ENCODE measurements at places on chromosomes 2 and 18.
A peak's percentile ranks its signal among the peaks of the same experiment; 100 is the strongest.

GRCh38 chr2:148021059-148021861 is at the start of gene MBD5:
Gene MBD5 (plus strand): TSS chr2:148021091.
- peak; percentile 88 for DNase-seq

GRCh38 chr2:59308108-59308507 is 1067.0 kb upstream of the FANCL start:
- DNase-seq = peak; percentile 63

- DNase-seq = peak; percentile 59
Observed at GRCh38 chr18:48931680-48932461, 18.9 kb downstream of the SMAD7 start.

- DNase-seq = peak; percentile 56
Observed at GRCh38 chr2:86372641-86373502, 35.4 kb upstream of the REEP1 start.

DNA sequence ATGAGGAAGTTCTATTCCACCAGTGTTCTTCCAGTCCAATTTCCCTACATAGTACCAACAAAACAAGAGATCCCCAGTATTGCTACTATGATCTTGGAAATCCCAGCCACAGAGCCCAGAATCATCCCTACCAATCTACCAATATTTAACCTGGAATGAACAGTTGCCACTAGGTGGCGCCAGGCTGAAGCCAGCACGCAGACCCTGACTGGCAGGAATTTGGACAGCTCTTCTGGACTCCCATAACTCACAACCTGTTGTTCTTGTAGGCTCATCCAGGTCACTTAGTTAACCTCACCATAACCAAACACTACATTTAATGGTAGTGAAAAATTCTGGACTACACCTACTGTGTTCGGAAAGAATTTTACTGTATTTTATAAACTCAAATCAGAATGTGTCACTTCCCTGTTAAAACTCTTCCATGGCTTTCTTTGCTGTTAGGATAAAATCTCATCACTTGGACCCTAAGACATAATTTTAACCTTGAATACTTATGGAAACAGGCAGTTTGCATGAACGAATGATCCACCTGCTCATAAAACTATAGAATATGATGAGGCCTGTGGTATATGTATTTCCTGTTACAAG is 59.8 kb upstream of the SLC38A11 start:
- DNase-seq = peak; percentile 74

DNA sequence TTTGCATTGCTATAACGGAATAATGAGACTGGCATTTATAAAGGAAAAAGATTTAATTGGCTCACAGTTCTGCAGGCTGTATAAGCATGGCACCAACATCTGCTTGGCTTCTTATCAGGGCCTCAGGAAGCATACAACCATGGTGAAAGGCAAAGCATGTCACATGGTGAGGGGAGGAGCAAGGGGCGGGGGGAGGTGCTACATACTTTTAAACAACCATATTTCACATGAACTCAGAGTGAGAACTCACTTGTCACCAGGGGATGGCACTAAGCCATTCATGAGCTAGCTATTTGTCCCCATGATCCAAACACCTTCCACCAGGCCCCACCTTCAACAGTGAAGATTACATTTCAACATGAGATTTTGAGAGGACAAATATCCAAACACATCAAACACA is 188.7 kb downstream of the MBD5 start:
- peak; percentile 93 for DNase-seq

DNA sequence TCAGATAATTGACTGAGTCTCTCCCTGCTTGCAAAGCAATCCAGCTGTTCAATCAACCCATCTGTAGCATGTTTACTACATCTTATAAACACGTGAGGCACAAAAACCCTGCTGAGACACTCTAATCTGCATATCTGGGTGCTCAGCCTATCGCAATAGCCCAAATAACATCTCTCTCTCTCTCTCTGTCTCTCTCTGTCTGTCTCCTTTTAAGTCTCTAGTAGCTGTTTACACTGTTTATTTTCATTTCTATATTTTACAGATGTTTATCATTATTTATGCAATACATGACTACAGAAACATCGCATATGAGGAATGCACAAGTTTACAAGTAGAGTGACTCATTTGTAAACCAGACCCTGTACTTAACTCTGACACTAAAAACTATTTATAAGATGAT is 422.1 kb upstream of the DSEL start:
- DNase-seq = no peak

DNA sequence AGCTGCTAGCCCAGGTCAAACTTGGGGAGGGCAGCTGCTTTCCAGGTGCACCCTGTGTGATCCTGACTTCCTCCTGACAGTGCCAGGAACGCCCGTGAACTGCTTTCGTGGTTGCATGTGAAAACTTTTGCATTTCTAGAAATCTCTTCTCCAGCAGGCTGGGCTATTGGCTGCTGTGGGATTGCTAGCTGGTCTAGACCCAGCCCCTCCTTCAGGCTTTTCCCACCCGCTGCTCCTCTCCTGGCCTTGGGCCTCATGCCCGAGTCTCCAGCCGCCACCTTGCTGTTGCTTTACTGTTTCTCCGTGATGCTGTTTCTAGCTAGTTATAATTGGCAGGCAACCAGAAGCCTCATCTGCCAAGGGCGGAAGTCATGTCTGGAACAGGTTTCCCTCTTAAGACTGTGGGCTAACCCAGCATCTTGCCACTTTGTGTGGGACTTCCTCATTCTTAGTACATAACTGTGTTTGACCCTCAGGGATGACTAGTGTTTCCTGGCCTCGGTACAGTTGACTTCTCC is 27.0 kb upstream of the MGAT4A start:
- DNase-seq = peak; percentile 71

DNA sequence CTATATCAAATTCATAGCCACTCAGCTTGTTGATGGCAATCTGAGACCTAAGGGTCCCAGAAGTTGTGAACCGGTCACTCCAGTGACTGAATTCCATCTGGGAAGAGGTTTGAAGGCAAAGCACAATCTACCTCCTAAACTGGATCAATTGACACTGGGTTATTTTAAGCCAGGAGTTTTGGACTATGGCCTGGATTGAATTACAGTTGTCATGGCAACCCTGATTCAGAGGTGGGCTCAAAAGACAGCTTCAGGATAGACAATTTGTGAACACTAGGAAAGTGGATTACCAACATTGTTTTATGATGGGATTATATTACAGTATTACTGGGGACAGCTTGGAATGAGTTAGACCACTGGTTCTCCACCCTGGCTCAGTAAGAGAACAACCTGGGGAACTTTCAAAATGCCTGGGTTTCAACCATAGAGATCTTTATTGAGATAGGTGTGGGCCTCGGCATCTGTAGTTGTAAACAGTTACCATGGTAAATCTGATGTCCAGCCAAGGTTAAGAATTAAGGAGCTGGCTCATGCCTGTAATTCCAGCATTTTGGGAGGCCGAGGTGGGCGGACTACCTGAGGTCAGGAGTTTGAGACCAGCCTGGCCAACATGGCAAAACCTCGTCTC is 58.8 kb downstream of the MFSD6 start:
- no peak for DNase-seq

DNA sequence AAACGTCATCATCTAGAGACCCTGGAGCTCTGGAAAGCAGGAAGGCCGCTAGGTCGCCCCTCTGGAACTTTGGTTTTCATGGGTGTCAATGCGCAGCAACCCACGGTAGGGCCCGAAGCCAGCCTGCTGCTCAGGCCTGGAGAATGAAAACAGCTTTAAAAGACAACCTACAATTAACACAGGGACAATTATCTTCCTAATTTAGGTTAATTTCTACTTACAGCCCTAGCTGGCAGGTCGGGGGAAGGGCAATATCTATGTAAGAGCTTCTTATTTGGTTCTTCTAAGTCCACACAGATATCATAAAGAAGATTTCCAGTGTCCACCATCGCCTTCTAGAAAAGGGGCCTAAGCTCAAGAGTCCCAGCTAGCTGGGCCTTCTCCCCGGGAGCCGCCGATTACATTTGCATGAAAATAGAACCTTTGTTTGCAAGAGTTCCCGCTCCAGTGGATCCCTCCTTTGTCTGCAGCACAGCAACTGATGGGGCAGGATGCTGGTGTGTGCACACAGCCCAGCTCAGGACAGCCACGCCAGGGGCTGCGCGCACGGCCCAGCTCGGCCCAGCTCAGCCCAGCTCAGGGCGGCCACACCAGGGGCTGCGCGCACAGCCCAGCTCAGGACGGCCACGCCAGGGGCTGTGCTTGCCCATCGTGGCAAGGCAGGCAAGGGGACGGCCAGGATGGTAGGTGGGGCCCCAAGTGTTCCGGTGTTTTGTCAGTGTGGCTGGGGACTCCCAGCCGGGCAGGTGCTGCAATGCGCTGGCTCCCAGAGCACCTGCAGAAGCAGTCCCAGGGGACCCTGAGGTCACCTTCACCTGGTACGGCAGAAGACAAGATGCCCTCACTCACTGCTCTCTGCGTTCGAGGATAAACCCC is 109.1 kb downstream of the HDAC4 start:
- no peak for DNase-seq

GRCh38 chr2:41853427-41854191 is 194.2 kb upstream of the PKDCC start:
- DNase-seq = peak; percentile 56

DNA sequence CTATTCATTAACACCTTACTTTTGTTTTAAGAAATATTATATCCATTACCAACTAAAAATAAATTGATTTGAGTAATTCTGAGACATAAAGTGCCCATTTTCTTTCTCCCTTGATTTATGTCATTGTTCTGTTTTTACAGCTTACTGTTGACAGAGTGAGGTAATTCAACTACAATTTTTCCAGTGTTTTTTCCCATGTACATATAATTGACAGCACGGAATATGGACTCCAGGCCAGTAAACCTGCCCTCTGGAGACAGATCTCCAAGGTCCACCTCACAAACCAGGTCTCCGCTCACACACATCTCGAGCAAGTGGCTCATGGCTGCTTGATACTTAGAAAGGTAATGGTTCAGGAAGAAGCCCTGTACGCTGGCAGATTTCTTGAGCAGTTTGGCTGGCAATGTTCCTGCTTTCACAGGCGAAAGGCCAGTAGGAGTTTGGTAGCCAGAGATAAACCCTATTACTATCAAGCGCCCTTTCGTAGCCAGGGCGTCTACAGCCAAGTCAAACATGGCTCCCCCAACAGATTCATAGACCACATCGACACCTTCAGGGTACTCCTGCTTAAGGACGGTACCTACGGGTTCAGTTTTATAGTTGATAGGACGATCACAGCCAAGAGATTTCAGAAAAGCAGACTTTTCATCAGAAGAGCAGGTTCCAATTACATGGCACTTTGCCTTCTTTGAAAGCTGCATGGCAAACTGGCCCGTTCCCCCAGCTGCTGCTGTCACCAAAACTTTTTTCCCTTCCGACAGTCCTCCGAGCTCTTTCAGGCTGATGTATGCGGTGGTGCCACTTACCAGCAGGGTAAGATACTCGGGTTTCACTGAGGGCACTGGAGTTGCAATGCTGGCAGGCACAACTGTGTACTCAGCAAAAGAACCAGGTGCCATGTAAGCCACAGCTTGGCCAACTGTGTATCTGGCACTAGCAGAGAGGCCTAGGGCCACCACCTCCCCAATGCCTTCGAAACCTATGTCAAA is 7.4 kb downstream of the PTGR3 start:
- DNase-seq = no peak

GRCh38 chr2:230886671-230887071 is 21.9 kb downstream of the ITM2C start:
- DNase-seq = no peak

DNA sequence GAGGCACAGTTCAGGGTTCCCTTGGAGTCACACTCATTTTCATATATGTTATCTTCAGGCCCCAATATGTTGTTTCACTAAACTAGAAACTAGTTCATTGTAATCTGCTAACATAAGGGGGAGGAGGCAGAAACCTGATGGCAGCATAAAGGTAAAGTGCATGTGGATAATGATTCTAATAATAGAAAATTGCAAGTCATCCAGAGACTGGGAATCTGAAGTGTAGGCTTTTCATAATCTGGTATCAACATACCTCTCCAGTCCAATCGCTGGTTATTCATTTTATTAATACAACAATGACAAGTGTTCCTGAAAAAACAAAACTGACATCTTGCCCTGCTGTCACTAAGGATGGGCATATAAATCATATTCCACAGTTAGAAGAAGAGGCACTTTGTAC is 326.3 kb upstream of the ZNF804A start:
- DNase-seq = no peak

DNA sequence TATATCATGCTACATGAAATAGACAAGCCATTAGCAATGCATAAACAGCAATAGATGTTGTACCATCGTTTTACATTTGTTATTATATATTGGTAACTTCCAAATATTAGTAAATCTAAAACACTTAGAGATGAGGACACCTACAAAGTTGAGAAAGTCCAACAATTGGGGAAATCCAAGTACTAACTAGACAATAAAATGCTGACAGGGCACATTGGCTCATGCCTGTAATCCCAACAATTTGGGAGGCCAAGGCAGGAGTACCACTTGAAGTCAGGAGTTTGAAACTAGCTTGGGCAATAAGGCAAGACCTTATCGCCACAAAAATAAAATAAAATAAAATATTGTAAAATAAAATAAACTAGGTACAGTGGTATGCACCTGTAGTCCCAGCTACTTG is 1023.1 kb downstream of the SUCLG1 start:
- no peak for DNase-seq

- no peak for DNase-seq
Observed at GRCh38 chr18:13256444-13257305, 38.1 kb downstream of the LDLRAD4 start.

DNA sequence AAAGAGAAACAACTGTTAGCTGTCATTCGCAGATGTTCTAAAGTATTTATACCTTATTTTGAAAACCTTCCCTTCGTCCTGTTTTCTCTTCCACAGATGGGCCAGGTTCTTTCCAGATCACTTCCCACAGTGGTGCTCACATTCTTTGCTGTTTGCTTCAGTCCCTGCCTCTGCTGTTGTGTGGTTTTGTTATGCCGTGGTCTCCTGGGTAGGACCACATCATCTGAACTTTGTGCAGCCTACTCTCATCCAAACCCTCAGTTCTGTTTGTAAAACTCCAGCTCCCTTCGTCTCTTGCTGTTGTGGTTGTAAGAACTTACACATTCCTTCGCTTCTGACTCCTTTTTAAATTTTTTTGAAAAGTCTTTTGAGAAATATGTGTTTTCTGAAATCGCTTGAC is 38.1 kb downstream of the ZNF236 start:
- DNase-seq = no peak

- DNase-seq = no peak
Observed at GRCh38 chr2:28523902-28524301, 28.0 kb downstream of the PLB1 start.

GRCh38 chr2:240972201-240972600 is 26.2 kb upstream of the SNED1 start:
- no peak for DNase-seq

DNA sequence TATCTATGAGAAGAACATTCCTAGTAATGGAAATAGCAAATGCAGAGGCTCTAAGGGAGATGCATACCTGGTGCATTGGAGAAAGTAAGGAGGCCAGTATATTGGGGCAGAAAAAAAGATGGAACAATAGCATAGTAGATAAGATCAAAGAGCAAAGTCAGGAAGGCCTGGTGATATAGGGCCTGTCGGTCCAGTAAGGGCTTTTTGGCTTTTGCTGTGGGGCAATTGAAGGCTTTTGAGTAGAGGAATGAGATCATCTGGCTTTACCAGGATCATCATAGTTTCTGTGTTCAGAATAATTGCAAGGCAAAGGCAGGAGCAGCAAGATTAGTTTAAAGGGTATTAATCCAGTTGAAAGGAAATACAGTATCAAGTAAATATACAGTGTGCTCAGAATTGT is 111.8 kb downstream of the EHBP1 start:
- DNase-seq = no peak

GRCh38 chr2:240921995-240922244 is 15.8 kb downstream of the CROCC2 start:
- DNase-seq = no peak
